ENCODE measurements at places on chromosomes 2 and 18. TPM values are rescaled to one million over a fixed set of nuclear protein-coding genes. Genes with fewer than 3 reads are reported as not detected.

Gene EPC2
- total RNA-seq = 29.6 TPM

Gene CCDC68
- total RNA-seq = 3.1 TPM

Gene LINC00305
- total RNA-seq = not detected

Gene POTEC
- total RNA-seq = not detected

Gene SLC23A3
- total RNA-seq = 3.9 TPM

Gene FOXI3
- not detected for total RNA-seq

Gene TRIM43
- total RNA-seq = not detected

Gene LRP1B
- 0.81 TPM for total RNA-seq

Gene IL1A
- total RNA-seq = not detected

Gene ZNF516
- total RNA-seq = 24.3 TPM

Gene ZSWIM2
- not detected for total RNA-seq

Gene EPB41L3
- total RNA-seq = 52.4 TPM

Gene PDE11A
- 16.8 TPM for total RNA-seq

Gene MALT1
- 17.4 TPM for total RNA-seq

Gene SCN3A
- total RNA-seq = 2.1 TPM

Gene SPR
- total RNA-seq = 35.0 TPM

Gene FEV
- not detected for total RNA-seq

Gene DCTN1
- 110 TPM for total RNA-seq

Gene TFCP2L1
- total RNA-seq = 0.36 TPM

Gene TMEM185B
- 19.3 TPM for total RNA-seq

Gene ITPRIPL1
- 0.36 TPM for total RNA-seq

Gene RAX
- total RNA-seq = not detected

Gene TSPYL6
- not detected for total RNA-seq

Gene RPS27A
- total RNA-seq = 3,303 TPM

Gene PTPN18
- total RNA-seq = 38.9 TPM

Gene TUBA3E
- total RNA-seq = not detected

Gene PSMG2
- 96.7 TPM for total RNA-seq

Gene CERKL
- not detected for total RNA-seq

Gene RGPD4
- total RNA-seq = not detected

Gene EPHA4
- 26.9 TPM for total RNA-seq

Gene AUP1
- total RNA-seq = 84.2 TPM

Gene TMBIM1
- 116 TPM for total RNA-seq

Gene PROM2
- 1.5 TPM for total RNA-seq

Gene HAUS1
- total RNA-seq = 56.4 TPM

Gene COLEC12
- 15.9 TPM for total RNA-seq

Gene GPR45
- total RNA-seq = not detected

Gene ARHGEF33
- total RNA-seq = 2.2 TPM

Gene SLC5A7
- 2.9 TPM for total RNA-seq

Gene ANKRD62
- not detected for total RNA-seq

Gene HOXD9
- 10.6 TPM for total RNA-seq

Gene NT5DC4
- not detected for total RNA-seq

Gene IL36RN
- not detected for total RNA-seq

Gene WNT10A
- not detected for total RNA-seq

Gene ITPRID2
- total RNA-seq = 70.9 TPM

Gene CPO
- total RNA-seq = 1.1 TPM

Gene CHMP1B
- total RNA-seq = 32.1 TPM

Gene LRRC30
- total RNA-seq = not detected

Gene CD226
- 0.36 TPM for total RNA-seq

Gene RESP18
- not detected for total RNA-seq

Gene METTL5
- 68.8 TPM for total RNA-seq

Gene CYP26B1
- 2.5 TPM for total RNA-seq

Gene CABYR
- 1.2 TPM for total RNA-seq

Gene SP140
- total RNA-seq = 2.1 TPM

Gene MYOM1
- 21.0 TPM for total RNA-seq
